ENCODE measurements at places on chromosomes 13 and 19. TPM values are rescaled to one million over a fixed set of nuclear protein-coding genes. Genes with fewer than 3 reads are reported as not detected.
A peak's percentile ranks its signal among the peaks of the same experiment; 100 is the strongest.

The PALM gene
- total RNA-seq, result 49.4 TPM

The CEACAM16 gene
- total RNA-seq, result not detected

The KCNK6 gene
- total RNA-seq, result 7.2 TPM

- peak; percentile 97 for DNase-seq
These were observed 10.2 kb downstream of the STAP2 start for GRCh38 chr19:4328243-4328990.

DNA sequence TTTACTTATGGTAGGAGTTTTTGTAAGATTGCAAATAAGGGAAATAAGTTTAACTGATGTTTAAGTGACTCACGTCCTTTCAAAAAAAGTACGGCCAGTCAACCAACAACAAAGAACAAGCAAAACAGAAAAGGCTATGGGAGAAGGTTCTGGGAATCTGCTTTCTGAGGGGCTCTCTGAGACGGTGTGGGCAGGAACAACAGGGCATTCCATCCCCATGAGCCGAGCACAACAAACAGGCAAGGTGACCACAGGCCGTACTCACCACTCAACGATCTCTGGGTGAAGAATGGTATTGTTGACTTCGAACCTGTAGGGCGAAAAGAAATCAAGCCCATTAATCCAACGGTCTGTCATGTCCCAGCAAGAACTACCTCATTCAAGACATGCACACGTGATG, 43.8 kb downstream of the PEPD start:
- no peak for DNase-seq

- DNase-seq, result no peak
These were observed 1.9 kb downstream of the SCEL start for GRCh38 chr13:77537289-77537919.

- peak; percentile 43 for DNase-seq
These were observed at the start of gene DMKN for GRCh38 chr19:35513628-35514281. Gene DMKN, minus strand, starts transcription at chr19:35513649. Its CDS starts 174 bp downstream, at chr19:35513475.

GRCh38 chr19:3693025-3693925, 7.0 kb downstream of the PIP5K1C start:
- no peak for DNase-seq

GRCh38 chr19:4327877-4328242, 10.8 kb downstream of the STAP2 start:
- no peak for DNase-seq
